Activated CD8-positive, alpha-beta memory T cell treated with anti-CD3 and anti-CD28 coated beads for 48 hours (primary cell): ENCODE measurements at places on chromosomes 12 and 14.

DNA sequence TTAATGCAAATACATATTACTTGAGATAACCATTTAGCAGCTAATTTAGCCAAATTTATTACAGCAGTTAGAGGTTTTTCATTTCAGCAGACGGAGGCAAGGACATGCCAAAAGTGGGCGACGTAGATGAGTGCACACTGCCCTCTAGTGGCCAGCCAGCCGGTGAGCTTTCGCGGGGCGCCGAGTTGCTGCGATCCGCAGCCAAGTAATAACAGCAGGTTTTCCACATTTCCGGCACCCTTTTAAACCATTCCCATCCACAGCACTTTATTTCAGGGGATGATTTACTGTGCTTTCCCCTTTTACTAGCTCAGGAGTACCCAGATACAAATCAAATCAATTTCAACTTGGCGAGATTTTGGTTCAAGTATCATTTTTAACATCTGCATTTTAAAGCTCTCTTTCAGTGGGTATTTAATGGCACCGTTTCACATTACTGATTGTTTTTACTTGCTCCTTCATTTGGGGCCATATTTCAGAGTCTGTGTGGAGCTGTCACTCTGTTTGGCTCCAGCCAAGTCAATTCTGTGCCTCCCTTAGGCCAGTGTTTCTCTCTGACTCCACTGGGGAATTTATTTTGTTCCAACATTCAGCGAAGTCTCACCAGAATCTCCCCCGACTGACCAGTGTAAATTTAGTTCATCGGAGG lies 158.0 kb downstream of the EGLN3 start:
- DNase-seq = peak; percentile 17

- DNase-seq = no peak
These were observed 1.2 kb upstream of the LAG3 start for GRCh38 chr12:6771091-6771495.

- no peak for DNase-seq
These were observed 39.5 kb downstream of the EVL start for GRCh38 chr14:100104523-100105300.

GRCh38 chr12:24909667-24910066 lies 39.2 kb downstream of the BCAT1 start:
- no peak for DNase-seq

DNA sequence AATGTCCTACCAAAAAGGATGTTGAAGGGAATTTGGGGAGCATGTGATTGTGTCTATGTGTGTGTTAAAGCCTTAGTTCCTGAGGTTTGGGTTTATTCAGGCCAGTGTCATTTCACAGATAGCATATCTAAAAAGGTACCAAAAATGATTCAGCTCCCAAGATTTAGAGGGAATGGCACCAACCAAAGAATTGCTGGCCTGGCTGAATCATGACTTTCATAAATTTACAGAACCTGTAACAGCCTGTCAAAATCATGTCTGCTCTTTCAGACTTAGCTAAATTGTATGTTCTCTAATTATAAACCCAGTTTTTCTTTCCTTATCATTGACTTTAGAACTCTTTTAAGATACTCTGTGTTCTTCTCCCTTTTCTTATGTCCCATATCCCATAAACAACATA lies 231.5 kb downstream of the NUBPL start:
- DNase-seq = no peak

- no peak for DNase-seq
These were observed 32.6 kb downstream of the DDX11 start for GRCh38 chr12:31106101-31106803.

- no peak for DNase-seq
These were observed 22.9 kb upstream of the KTN1 start for GRCh38 chr14:55556929-55557623.

GRCh38 chr14:74949859-74950573 lies 5.4 kb downstream of the PGF start:
- no peak for DNase-seq

DNA sequence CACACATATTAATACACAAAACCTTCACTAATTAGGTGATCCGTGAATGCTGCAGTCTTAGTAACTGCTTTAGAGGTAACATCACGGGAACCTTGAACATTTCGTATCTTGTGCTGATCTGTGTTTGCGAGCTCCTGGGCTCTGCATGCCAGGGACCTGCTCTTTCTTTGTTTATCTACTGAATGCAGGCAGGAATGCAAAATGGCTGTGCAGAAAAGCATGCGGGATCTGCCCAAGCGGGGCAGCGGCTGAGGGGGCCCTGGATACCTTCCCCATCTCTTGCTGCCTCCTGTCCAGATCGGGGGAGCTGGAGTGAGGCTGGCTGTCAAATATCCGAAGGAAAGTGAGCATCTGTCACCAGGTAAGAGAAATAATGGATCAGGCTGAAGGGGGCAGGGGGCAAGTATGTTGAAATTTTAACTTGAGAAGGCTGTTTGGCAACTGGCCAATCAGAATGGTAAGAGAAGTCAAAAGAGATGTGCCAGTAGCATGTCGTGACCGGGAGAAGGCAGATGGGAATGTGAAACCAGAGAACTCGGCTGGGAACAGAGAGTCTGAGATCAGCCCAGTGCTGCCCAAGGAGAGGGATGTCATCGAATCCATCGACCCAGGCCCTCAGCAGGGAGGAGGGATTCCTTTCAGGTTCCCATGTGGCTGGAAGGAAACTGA lies 191.4 kb downstream of the TTC7B start:
- DNase-seq = no peak

- no peak for DNase-seq
These were observed 95.1 kb upstream of the COCH start for GRCh38 chr14:30779210-30779609.
